ENCODE measurements at places on chromosomes 5 and 9.
A peak's percentile ranks its signal among the peaks of the same experiment; 100 is the strongest.

- no peak for DNase-seq
Observed at GRCh38 chr9:114619191-114619761, 8.2 kb downstream of the TMEM268 start.

DNA sequence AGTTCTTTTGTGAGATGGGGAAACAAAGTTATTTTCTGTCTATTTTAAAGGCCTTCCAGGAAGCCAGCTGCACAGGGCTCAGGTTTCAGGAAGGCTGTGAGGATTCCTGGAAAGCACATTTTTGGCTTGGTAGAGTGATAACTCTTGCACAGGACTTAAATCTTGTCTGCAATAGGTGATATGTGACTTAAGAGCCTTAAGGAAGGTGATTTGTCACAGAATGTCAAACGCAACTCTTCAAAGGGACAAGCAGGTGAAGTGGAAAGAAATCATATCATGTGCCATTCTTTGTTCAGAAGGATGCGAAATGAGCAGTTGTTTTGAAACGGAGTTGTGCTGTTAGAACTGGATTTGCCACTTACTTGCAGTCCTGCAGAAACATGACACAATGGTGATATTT, 459.3 kb downstream of the MAT2B start:
- no peak for DNase-seq

- DNase-seq = peak; percentile 47
Observed at GRCh38 chr5:88691945-88692868, 190.8 kb downstream of the MEF2C start.

- DNase-seq = peak; percentile 91
Observed at GRCh38 chr5:129767927-129768380, 20.1 kb downstream of the MINAR2 start.

GRCh38 chr9:112331674-112331952, 1.8 kb downstream of the PTBP3 start:
- DNase-seq = no peak

GRCh38 chr5:20832204-20833080, 844.4 kb upstream of the CDH18 start:
- no peak for DNase-seq

Data from mesendoderm (in vitro differentiated cells).